ENCODE measurements at places on chromosomes 3 and 15. TPM values are rescaled to one million over a fixed set of nuclear protein-coding genes. Genes with fewer than 3 reads are reported as not detected.
A peak's percentile ranks its signal among the peaks of the same experiment; 100 is the strongest.

DNA sequence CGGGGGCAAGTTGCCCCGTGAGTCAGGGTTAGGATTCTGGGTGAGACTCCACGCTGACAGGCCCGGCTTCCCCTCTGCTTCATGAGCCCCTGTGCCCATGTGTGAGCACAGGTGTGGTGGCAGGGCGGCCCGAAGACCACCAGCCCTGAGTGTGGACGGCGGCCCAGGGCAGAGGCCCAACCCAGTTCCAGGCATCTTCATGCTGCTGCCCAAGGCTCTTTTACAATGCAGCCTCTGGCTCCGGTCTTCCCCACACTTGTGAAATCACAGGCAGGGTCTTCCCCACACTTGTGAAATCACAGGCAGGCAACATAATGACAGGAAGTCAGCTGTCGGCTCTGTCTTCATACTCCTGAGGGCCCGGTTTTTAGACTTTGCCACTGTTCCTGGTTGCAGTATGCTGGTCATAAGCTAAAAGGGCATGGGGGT lies 78.8 kb downstream of the AAGAB start:
- DNase-seq = no peak

Gene VPS33B
- total RNA-seq = 21.2 TPM

DNA sequence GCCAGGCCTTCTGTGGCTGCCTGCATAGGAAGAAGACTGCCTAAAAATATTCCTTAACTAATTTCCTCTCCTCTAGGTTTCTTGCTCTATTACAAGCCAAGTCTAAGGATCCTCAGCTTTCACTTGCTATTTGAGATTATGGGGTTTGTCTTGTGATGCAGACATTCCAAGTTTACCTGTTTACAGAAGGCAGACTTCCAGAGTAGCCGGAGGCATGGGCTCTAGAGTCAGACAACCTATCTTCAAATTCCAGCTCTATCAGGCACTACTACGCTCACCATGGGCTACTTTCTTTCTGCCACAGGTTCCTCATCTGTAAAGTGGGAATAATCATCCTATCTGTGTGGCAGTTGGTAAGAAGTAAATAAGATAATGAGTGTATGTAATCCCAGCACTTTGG lies 95.6 kb upstream of the BCL6 start:
- DNase-seq = no peak

GRCh38 chr15:85750319-85751290 lies 44.1 kb downstream of the KLHL25 start:
- no peak for DNase-seq

DNA sequence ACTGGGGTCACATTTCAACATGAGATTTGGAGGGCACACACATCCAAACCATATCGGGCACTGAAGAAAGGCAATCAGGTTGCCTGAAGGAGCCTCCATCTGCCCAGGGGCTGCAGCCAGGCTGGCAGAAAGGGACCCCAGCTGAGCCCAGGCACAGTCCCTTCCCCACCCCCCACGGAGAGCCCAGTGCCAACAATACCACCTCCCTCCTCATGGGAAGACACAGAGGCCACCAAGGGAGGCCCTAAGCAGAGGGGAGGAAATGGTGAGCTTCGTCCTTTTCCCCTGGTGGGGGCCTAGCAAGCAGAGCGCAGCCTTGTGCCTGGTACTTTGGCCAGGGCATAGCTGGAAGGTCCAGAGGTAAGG lies 3.0 kb upstream of the STRA6 start:
- no peak for DNase-seq

GRCh38 chr3:187318819-187319616 lies 27.5 kb upstream of the MASP1 start:
- DNase-seq = peak; percentile 56

DNA sequence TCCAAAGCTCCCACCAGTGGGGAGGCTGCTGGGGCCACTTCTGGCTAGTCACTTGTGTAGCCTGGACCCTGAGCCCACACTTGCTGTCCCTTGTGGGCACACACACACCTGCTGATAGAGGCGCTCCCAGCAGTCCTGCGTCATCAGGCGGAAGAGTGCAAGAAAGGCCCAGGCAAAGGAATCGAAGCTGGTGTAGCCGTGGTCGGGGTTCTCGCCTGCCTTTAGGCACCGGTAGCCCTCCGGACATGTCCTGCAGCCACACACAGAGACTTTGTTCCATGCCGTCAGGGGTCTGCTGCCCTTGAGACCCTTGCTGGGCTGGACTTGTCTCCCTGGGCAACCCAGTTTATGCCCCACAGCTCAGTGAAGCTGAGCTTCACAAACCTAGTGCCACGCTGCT lies 42.9 kb downstream of the SCN5A start:
- no peak for DNase-seq

GRCh38 chr15:35013370-35013769 lies 25.3 kb upstream of the ZNF770 start:
- no peak for DNase-seq

Gene USP4
- 72.1 TPM for total RNA-seq

GRCh38 chr15:67178569-67179210 lies 75.8 kb downstream of the AAGAB start:
- DNase-seq = no peak

Gene ACP3
- total RNA-seq = not detected

- no peak for DNase-seq
These were observed 3.0 kb upstream of the LIMD1 start for GRCh38 chr3:45591547-45592040.

Gene PTPRG
- not detected for total RNA-seq

Gene BFSP2
- 0.42 TPM for total RNA-seq

DNA sequence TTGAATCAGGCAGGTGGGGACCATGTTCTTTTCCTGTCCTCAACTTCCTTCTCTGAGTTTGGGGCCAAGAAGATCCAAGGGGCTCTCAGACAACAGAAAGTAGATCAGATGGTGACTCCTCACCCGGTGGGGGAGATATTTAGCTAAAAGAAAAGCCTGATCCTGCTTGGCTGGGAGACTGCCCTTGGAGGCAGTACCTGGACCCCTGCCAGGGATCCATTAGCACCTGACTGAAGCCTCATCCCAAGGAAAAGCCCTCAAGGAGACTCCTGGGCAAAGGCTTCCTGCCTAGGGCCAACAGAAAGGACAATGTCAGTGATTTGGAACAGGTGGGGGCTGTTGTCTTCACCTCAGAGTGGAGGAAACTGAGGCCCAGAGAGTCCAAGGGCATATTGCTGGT lies 33.5 kb upstream of the HHATL start:
- DNase-seq = no peak

GRCh38 chr3:58051196-58051595 lies 43.0 kb downstream of the FLNB start:
- DNase-seq = no peak

GRCh38 chr3:28186748-28187147 lies 54.7 kb upstream of the CMC1 start:
- no peak for DNase-seq

GRCh38 chr3:31248563-31248992 lies 284.1 kb upstream of the STT3B start:
- DNase-seq = no peak

Gene CD86
- 0.95 TPM for total RNA-seq

GRCh38 chr3:184275381-184275701 lies 481 bp upstream of the ECE2 start:
- DNase-seq = no peak

DNA sequence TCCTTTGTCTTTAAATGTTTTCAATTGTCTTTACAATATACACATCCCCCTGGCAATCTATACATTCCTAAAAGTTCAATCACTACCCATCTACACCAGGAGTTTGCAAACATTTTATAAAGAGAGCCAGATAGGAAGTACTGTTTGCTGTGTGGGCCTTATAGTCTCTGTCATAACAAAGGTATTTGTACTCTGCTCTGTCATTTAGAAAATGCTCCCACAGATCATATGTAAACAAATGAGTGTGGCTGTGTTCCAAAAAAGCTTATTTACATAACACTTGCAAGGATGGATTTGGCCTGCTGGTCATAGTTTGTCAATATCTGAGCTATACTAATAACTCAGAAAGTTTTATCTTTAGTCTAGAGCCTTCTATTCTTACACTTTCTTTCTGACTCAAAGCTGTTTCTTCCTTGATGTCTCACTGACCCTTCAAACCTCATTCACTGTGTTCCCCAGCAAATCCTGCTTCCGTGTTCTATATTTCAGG lies 511.9 kb downstream of the GBE1 start:
- DNase-seq = no peak

Gene SLC6A11
- total RNA-seq = not detected

- DNase-seq = no peak
These were observed 409.4 kb upstream of the PPP2R3A start for GRCh38 chr3:135556174-135556573.

- DNase-seq = no peak
These were observed 102.1 kb upstream of the TLE3 start for GRCh38 chr15:70199540-70200410.

- DNase-seq = no peak
These were observed 5.6 kb downstream of the ACAD9 start for GRCh38 chr3:128884992-128885391.

GRCh38 chr15:75327005-75327404 lies 8.9 kb upstream of the COMMD4 start:
- DNase-seq = no peak

- DNase-seq = no peak
These were observed 3.6 kb downstream of the ADAMTSL3 start for GRCh38 chr15:83657549-83657948.

DNA sequence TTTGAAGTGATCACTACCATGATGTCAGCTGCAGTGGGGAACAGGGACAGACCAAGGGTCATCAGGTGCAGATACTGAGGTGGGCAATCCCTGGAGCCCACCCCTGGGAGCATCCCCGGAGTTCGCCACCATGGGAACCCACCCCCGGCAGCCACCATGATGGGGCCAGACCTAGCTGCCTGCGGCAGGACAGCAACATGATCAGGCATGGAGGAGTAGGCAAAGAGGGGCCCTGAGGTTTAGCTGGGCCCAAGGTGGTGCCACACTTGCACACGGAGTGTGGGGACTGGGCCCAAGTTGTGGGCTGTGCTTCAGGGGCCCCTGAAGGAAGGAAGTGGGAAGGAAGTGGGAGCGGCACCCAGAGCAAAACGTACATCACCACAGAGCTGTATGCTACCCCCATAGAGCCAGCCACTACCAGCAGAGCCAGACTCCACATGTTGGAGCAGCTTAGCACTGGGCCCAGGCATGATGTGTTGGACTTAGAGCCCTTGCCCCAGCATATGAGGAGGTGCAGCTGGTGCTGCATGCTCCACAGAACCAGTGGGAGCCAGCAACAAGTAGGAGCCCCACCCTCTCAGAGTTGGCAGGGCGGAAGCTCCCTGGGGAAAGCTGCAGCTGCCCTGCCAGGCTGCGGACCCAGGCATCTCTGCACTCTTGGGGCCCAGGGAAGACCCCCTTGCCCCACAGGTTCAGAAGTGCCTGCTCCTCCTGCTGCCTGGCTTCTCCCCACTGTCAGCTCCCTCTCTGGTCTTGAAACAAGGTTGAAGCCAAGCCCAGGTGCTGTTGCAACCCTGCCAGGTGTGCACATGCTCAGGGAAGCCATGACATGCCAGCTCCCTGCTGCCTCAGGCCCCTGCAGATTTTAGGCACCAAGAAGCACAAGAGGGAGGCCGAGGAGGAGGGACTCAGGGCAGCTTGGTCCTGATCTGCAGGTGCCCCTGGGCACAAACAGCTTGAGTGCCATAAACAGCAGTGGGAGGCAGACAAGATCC lies 515.3 kb downstream of the ZBBX start:
- DNase-seq = no peak

- DNase-seq = no peak
These were observed 2.6 kb downstream of the SMAD3 start for GRCh38 chr15:67067930-67068551.

GRCh38 chr3:122996038-122996580 lies 31.5 kb downstream of the SEMA5B start:
- no peak for DNase-seq

GRCh38 chr15:39581793-39582285 lies 960 bp downstream of the THBS1 start:
- no peak for DNase-seq

DNA sequence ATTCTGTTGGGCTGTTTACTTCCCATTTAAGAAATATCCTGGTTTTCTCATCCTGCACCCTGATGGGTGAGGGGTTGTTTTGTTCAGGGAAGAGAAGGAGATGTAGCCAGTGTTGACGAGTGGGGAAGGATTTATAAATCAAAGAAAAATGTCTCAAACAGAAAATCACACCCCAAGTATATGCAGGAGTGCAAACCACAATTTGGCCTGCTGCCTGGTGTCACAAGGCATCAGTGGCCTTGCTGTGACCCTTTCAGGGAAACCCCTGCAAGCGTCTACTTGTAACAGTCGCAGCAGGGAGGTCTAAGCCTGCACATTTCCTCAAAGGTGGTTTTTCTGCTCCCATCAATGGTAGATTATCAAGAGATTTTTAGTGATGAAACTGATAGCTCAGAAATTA lies 132.6 kb upstream of the LRRN1 start:
- no peak for DNase-seq

Gene HRG
- total RNA-seq = not detected

Gene SLC22A13
- 1.0 TPM for total RNA-seq

- no peak for DNase-seq
These were observed 12.2 kb downstream of the NCEH1 start for GRCh38 chr3:172698631-172699030.

DNA sequence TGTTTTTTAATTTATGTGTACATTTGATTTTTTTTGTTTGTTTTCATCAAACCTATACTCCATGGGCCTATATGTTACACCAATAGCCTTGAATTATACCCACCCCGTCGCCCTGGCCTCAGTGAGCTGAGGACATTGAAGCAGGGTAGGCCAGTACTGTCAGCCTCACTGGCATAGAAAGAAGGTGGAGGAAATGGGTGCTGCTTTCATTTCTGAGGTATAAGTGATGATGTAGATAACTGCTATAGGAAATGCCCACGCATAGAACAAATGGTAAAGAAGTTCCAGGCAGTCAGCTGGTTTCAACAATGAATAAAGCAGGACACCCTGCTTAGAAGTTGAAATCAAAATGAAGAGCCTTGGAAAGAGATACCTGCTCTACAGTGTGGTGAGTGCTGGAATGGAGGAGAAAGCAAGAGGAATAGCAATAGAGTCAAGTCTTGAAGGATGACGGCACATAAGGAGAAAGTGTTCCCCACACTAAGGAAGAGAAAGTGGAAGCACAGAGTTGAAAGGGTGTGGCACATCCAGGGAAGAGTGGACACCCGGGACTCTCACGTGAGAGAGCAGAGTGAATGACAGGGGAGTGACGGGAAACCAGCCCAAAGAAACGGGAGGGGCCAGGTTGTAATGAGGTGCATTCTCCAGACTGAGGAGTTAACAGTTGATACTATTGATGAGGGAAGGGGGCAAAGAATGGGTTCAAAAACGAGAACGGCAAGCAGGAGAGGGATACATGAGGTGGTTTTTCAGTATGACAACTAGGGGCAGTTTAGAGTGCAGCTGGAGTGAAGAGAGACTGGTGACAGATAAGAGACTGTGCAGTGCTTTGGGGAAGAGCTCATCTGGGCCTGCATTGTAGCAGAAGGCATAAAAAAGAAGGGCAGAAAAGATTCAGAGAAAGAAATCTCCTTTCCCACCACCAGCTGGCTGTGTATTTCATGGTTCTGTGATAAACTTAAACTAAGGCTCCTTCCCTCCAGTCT lies 70.5 kb downstream of the KLHL25 start:
- DNase-seq = no peak
